ENCODE measurements at places on chromosomes 2 and 18. TPM values are rescaled to one million over a fixed set of nuclear protein-coding genes. Genes with fewer than 3 reads are reported as not detected.

Gene CNDP1
- not detected for total RNA-seq

Gene MROH2A
- not detected for total RNA-seq

DNA sequence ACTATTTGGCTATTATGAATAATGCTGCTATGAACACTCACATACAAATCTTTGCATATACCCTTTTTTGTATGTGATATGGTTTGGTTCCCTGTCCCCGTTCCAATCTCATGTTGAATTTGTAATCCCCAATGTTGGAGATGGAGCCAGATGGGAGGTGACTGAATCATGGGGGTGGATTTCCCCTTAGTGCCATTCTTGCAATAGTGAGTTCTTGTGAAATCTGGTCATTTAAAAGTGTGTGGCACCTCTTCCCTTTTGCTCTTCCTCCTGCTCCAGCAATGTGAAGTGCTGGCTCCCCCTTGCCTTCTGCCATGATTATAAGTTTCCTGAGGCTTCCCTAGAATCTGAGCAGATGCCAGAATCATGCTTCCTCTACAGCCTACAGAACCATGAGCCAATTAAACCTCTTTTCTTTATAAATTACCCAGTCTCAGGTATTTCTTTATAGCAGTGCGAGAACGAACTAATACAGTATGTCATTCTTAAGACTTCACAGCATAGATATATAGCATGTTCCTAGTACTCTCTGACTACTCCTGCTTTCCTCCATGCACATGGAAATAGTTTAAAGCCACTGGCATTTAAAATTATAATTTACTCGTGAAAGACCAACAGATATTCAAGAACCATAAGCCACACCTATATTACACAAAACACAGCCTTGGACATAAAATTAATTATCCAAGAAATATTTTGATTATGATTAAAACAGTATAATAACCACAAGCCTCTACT, 75.2 kb downstream of the COBLL1 start:
- H3K4me3 ChIP-seq, result no peak overlapping the region
- H3K36me3 ChIP-seq, result no peaks in the 10 kb centered on the region
- H3K4me1 ChIP-seq, result no peaks in the 10 kb centered on the region
- H3K27ac ChIP-seq, result no peak overlapping the region
- H3K27me3 ChIP-seq, result no peaks in the 10 kb centered on the region

Gene TCF23
- not detected for total RNA-seq

DNA sequence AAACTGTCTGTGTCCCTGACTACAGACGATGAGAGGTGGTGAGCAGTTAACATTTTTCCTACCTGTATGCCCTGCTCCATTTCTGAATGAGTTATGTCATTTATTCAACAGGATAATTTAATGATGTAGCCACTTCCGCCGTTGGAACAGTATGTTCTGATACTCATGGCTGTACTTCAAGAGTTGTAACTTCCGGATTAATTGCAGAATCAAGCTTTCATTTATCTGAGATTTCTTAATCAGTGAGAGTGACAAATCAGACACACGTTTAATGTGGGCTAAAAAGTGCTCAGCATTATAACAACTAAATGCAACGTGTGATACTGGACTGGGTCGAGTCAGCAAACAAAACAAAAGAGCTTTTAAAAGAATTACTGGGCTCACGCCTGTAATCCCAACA, 107.7 kb downstream of the KCTD1 start:
- DNase-seq, result no peak
- no peak overlapping the region for H3K27ac ChIP-seq
- no peaks in the 10 kb centered on the region for H3K36me3 ChIP-seq
- no peaks in the 10 kb centered on the region for H3K4me1 ChIP-seq
- H3K4me3 ChIP-seq, result no peak overlapping the region

DNA sequence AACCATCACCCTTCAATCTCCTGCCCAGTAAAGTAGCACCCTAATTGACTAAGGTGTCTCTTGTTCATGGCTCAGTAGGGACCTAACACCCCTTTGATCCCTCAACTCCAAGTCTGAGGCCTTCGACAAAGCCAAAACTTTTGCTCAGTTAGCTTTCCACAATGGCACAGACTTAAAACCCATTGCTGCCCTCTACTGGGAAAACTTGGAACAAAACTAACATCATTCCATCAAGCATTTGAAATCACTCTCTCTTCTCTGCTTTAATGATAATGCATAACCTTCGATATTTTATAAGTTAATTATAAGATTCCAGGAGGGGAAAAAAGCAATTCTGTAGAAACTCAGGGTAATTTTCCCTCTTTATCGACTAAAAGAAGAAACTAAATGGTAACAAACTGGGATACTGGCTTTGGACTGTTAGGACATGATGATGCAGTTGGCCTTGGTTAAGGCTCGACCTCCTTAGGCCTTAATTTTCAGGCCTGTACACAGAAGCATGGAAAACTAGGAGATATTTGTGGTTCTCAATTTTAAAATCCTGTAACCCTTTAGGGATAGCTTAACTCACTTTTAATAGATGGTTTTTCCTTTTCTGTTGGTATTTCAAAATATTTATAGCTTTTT, 127.8 kb downstream of the STK39 start:
- no peak overlapping the region for H3K27ac ChIP-seq
- no peak overlapping the region for H3K4me3 ChIP-seq
- no peak for DNase-seq

Gene RESP18
- total RNA-seq, result not detected

GRCh38 chr2:237944302-237944701, 22.5 kb upstream of the UBE2F start:
- H3K4me1 ChIP-seq, result no peaks in the 10 kb centered on the region
- H3K36me3 ChIP-seq, result no peaks in the 10 kb centered on the region
- no peaks in the 10 kb centered on the region for H3K27me3 ChIP-seq
- H3K4me3 ChIP-seq, result no peak overlapping the region
- no peak overlapping the region for H3K27ac ChIP-seq

DNA sequence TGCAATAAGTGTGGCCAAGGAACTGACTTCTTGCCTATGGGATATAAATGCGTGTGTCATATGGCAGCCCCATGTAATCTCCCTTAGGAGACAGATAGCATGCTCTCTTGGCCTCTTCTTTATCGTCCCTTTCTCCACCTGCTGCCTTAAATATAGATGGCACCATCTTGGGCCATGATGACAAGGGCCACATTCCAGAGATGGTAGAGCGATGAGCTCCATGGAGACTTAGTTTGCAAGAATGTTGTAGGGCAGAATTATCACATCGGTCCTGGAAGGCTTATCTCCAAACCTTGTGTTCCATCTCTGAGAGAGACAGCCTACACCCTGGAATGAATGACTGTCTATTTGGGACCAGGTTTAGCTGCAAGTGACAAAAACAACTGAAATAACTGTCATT, 536.7 kb downstream of the TNS1 start:
- no peaks in the 10 kb centered on the region for H3K27me3 ChIP-seq
- no peaks in the 10 kb centered on the region for H3K36me3 ChIP-seq
- no peak for DNase-seq
- H3K4me1 ChIP-seq, result no peaks in the 10 kb centered on the region
- no peak overlapping the region for H3K4me3 ChIP-seq

- DNase-seq, result no peak
- no peak overlapping the region for H3K4me3 ChIP-seq
- H3K27me3 ChIP-seq, result no peaks in the 10 kb centered on the region
- peaks cover 12% of the 10 kb centered on the region for H3K4me1 ChIP-seq
These were observed 43.2 kb downstream of the CYB5A start for GRCh38 chr18:74248595-74248994.

GRCh38 chr2:111226876-111227700, 106.4 kb downstream of the BCL2L11 start:
- H3K27ac ChIP-seq, result no peak overlapping the region
- H3K27me3 ChIP-seq, result no peaks in the 10 kb centered on the region
- no peak for DNase-seq
- no peaks in the 10 kb centered on the region for H3K36me3 ChIP-seq
- no peaks in the 10 kb centered on the region for H3K4me1 ChIP-seq

Gene IL1R2
- 46.4 TPM for total RNA-seq

DNA sequence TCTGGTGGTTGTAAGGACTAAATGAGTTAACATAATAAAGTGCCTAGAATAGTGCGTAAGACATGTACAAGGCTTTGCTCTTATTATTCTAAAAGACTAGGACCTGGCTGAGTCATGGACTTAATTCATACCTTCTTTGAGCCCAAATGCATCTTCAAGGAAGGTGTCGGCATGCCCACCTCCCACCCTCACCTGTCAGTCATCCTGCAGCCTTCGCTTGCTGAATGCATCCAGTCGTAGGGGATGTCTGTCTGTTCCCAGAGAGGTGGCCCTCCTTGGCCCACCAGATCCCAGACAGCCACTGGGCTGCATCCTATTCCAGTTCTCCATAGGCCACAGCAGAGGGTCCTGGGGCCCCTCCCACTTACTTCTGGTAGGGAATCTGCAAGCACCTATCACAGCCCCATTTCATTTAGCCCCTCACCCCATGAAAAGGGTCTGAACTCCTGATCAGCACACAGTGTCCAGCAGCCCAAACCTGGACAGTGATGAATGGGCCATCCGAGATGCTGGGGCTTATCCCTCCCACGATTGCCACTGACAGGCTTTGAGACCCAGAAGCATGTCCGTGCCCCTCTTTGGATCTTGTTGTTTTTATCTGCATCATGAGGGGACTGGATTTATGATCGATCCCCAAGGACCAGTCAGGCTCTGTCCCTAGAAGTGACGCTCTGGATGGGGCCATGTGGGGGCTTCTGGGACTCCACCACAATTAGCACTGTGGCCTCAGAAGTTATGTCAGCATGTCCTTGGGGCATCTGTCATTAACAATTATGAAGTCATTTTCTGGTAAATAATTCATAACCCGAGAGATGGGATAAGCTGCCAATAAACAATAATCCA, 101.1 kb downstream of the KLHL29 start:
- no peak overlapping the region for H3K4me3 ChIP-seq
- H3K36me3 ChIP-seq, result no peaks in the 10 kb centered on the region
- DNase-seq, result no peak
- H3K27me3 ChIP-seq, result no peaks in the 10 kb centered on the region
- no peaks in the 10 kb centered on the region for H3K4me1 ChIP-seq

DNA sequence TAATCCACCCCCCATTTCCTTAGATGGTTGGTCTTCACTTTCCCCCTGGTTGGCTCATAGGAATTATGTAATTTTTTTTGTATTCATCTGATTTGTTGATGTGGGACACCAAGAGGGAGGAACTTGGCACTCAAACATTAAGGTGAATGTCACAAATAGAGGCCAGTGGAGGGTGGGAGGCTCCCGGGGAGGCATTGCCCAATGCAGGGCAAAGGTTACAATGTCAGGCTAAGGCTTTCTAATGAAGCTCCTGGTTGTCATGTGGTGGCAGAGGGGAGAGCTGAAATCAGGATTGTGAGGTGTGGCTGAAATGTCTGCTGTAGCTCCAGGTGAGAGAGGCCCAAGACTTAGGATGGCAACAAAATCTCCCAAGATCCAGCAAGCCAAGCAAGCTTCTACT, 42.7 kb downstream of the MPHOSPH10 start:
- H3K27me3 ChIP-seq, result no peaks in the 10 kb centered on the region
- no peak for DNase-seq
- H3K4me3 ChIP-seq, result no peak overlapping the region
- no peaks in the 10 kb centered on the region for H3K36me3 ChIP-seq
- H3K27ac ChIP-seq, result no peak overlapping the region

Gene FBXO41
- total RNA-seq, result 10.0 TPM

Gene ARHGEF33
- 0.14 TPM for total RNA-seq

Gene COPS8
- 32.2 TPM for total RNA-seq

GRCh38 chr18:31819106-31819924, 58.6 kb upstream of the SLC25A52 start:
- no peaks in the 10 kb centered on the region for H3K4me1 ChIP-seq
- no peak for DNase-seq
- H3K27me3 ChIP-seq, result no peaks in the 10 kb centered on the region

DNA sequence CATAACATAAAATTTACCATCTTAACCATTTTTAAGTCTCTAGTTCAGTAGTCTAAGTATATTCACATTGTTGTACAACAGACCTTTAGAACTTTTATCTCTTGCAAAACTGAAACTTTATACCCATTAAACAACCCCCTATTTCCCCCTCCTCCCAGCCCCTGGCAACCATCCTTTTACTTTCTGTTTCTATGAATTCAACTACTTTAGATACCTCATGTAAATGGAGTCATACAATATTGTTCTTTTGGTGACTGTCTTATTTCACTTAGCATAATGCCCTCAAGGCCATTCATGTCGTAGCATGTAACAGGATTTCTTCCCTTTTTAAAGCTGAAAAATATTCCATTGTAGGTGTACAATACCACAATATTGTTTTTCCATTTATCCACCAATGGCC, 129.8 kb downstream of the PDE11A start:
- DNase-seq, result no peak
- H3K4me3 ChIP-seq, result no peak overlapping the region
- H3K27me3 ChIP-seq, result no peaks in the 10 kb centered on the region
- no peaks in the 10 kb centered on the region for H3K4me1 ChIP-seq
- no peaks in the 10 kb centered on the region for H3K36me3 ChIP-seq

DNA sequence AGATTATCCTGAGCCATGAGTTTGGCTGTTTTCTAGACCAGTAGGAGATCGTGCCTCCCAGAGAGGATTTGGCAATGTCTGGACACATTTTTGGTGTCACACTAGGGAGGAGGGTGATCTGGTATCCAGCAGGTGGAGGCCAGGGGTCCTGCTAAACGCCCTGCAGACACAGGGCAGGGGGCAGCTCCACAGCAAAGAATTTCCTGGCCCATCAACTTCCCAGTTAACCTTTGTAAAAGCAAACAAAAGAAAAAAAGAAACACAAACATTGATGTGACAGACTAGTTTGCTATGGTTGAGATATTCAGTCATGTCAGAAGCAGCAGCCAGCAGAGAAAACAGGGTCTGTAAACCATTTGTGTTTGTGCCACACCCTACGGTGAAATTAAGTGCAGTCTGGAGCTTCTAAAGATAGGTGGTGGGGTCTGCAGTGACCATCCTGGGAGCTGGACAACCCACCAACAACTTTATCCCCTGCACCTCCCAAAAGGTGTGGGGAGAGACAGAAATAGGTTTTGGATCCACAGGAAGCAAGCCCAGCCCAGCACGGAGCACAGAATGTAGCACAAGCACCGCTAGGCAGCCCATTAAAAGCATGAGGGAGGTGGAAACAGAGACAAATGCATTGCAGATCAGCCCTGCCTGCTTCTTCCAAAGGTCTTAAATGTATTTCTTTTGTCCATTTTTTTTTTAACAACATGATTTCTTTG, 232.5 kb downstream of the MYT1L start:
- H3K4me3 ChIP-seq, result no peak overlapping the region
- no peaks in the 10 kb centered on the region for H3K36me3 ChIP-seq
- no peaks in the 10 kb centered on the region for H3K4me1 ChIP-seq
- no peak for DNase-seq

- DNase-seq, result no peak
- no peaks in the 10 kb centered on the region for H3K4me1 ChIP-seq
- H3K27ac ChIP-seq, result no peak overlapping the region
- H3K27me3 ChIP-seq, result no peaks in the 10 kb centered on the region
- no peak overlapping the region for H3K4me3 ChIP-seq
- no peaks in the 10 kb centered on the region for H3K36me3 ChIP-seq
These were observed 401.5 kb downstream of the ARHGAP15 start for GRCh38 chr2:143530758-143531157.

GRCh38 chr2:85501248-85501647, 37.7 kb upstream of the MAT2A start:
- peaks cover 10% of the 10 kb centered on the region for H3K4me1 ChIP-seq
- DNase-seq, result no peak
- no peak overlapping the region for H3K27ac ChIP-seq

- H3K27ac ChIP-seq, result peak overlapping the region; percentile 15
- no peaks in the 10 kb centered on the region for H3K36me3 ChIP-seq
- peak; percentile 58 for DNase-seq
- no peaks in the 10 kb centered on the region for H3K27me3 ChIP-seq
These were observed 49.3 kb downstream of the GREB1 start for GRCh38 chr2:11582862-11583752.
